Large intestine (tissue), 12 donors: ENCODE measurements at places on chromosomes 2 and 18. TPM values are rescaled to one million over a fixed set of nuclear protein-coding genes. Genes with fewer than 3 reads are reported as not detected.

DNA sequence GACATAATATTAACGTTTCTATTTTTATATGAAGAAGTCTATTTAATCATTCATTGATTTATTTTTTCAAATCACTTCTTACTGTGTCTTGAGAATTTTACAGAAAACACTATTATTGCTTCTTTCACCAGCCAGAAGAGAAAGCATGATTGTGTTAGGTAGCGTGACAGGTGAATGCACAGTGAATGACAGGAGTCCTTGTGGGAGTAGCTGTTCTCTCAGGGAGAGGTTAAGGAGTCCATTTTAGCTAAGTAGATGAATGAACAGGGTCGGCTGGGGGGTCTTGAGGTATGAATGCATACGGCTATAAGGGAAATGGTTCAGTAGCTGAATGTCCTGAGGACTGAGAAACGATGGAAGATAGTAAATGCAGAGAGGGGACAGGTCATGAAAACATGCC, 56.2 kb downstream of the CTNNA2 start:
- H3K4me3 ChIP-seq: no peak overlapping the region
- H3K36me3 ChIP-seq: no peaks in the 10 kb centered on the region
- no peaks in the 10 kb centered on the region for H3K27me3 ChIP-seq
- H3K4me1 ChIP-seq: no peaks in the 10 kb centered on the region

DNA sequence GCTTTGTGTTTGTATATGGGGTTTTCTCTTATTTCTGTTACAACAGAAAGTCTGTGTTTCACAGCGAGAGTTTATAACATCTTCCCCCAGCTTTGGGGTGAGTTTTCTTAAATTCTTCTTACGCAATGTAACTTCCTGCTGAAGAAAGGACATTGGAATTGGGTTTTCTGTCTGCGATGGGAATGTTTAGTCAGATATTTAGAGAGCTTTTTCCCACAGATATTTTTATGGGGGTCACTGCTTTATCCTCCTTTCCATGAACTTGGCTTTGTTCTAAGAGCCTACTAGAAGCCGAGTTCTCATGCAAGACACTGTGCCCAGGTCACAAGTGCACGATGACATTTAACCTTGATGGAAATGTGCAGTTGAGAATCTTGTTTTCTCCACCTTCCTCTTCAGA, 22.1 kb downstream of the B3GNT2 start:
- H3K27ac ChIP-seq: no peak overlapping the region
- H3K27me3 ChIP-seq: no peaks in the 10 kb centered on the region
- DNase-seq: no peak
- no peak overlapping the region for H3K4me3 ChIP-seq

DNA sequence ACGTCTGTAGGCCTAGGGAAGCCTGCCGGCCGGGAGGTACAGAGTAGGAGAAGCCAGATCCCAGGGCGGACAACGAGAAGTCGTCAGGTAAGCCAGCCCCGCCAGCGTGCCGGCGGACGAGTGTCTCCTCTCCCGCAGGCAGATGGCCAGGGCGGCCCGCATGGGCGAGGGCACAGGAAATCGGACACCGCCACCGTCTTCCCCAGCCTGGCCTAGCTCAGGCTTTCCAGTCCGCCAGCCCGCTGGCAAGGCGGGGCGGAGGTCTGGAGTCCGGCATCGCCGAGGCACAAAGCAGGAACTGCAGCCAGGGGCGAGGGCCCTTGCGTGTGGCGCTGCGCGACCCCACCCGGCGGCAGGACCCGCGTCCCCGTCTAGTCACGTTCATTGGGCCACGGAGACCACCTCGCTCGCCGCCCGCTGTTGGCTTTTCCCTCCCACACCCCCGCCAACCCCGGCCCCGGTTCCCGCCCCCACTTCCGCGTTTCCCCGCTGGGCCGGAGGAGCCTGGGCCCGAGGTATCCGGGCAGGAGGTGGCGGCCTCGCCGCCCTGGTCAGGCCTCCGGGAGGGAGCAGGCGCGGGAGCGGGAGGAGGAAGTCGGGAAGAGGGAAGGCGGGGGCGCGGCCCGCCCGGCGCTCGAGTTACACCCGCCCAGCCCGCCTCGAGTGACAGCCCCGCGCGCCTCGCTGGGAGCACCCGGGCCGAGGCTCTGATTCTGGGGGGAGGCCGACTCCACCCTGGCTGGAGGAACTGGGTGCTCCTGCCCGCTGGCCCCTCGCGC, at the start of gene GPD2:
Gene GPD2, plus strand, starts transcription at position 662 of the 779 bp plus-strand sequence. CDS start 39,727 bp downstream, outside the sequence.
- peak within 1 kb of the TSS; percentile 96 for H3K27ac ChIP-seq
- H3K27me3 ChIP-seq: no peaks in the 10 kb centered on the region
- peak within 1 kb of the TSS; percentile 70 for H3K4me3 ChIP-seq
- peak; percentile 91 for DNase-seq
- peaks cover 17% of the 10 kb centered on the region for H3K4me1 ChIP-seq

GRCh38 chr18:8165095-8165494, 444.1 kb upstream of the RAB12 start:
- no peak overlapping the region for H3K27ac ChIP-seq
- no peak for DNase-seq
- H3K27me3 ChIP-seq: no peaks in the 10 kb centered on the region

DNA sequence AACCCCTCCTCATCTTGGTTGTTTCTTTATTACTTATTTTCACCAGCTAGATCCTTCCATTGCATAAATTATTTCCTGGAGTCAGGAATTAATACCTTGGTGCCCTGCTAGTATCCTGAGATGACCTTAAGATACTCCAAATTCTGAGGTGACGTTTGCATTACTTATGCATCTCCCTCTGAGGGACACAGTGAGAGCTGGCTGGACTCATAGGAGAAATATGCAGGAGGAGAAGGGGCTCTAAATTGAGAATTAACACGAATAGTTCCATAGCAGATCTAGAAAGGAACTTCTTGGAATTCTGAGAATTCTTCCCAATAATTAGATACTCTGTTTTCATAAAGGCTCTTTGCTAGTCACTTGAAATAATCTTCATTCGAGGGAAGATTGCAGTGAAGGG, 310.6 kb upstream of the ZEB2 start:
- no peak overlapping the region for H3K27ac ChIP-seq
- no peak overlapping the region for H3K4me3 ChIP-seq
- no peaks in the 10 kb centered on the region for H3K4me1 ChIP-seq
- H3K27me3 ChIP-seq: no peaks in the 10 kb centered on the region
- no peak for DNase-seq

DNA sequence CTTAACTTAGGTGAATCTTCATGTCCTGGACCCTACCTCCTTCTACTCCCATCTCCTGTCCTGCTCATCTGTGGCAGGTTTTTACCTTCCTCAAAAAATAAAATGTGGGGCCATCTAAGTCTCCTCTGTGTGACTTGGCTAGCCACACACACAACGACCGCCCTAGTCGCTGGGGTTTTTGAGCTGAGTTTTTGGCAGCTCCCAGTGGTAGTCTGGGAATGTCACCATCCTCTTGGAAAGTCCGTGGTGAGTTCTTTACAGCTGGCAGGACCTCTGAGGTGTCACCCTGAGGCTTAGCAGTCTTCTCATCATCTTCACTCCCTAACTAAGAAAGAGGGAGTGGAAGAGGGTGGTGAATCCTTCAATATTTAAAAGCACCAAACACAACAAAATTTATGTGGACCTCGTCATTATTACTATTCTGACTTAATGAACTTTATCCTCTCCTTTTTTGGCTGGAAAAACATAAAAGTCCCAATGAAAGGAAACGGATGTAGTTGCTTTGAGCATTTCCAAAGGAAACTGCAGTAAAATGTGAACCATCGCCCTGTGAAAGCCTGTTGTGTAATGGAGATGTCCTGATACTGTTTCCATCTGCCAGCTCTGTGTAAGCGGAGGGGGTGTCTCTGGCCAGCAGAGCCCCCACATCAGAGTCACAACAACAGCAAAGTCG, 78.6 kb downstream of the VAPA start:
- H3K4me1 ChIP-seq: peaks cover 5% of the 10 kb centered on the region
- H3K27me3 ChIP-seq: peaks cover 3% of the 10 kb centered on the region
- H3K4me3 ChIP-seq: no peak overlapping the region
- no peaks in the 10 kb centered on the region for H3K36me3 ChIP-seq

Gene UGT1A4
- 0.04 TPM for polyA plus RNA-seq

GRCh38 chr2:187171318-187171717, 276.7 kb downstream of the CALCRL start:
- no peak for DNase-seq
- no peaks in the 10 kb centered on the region for H3K4me1 ChIP-seq
- no peak overlapping the region for H3K4me3 ChIP-seq
- H3K27ac ChIP-seq: no peak overlapping the region
- H3K27me3 ChIP-seq: no peaks in the 10 kb centered on the region

Gene VWC2L
- polyA plus RNA-seq: 0.03 TPM
